Globus pallidus (tissue), 1 donor: ENCODE measurements at places on chromosomes 16 and 17.

DNA sequence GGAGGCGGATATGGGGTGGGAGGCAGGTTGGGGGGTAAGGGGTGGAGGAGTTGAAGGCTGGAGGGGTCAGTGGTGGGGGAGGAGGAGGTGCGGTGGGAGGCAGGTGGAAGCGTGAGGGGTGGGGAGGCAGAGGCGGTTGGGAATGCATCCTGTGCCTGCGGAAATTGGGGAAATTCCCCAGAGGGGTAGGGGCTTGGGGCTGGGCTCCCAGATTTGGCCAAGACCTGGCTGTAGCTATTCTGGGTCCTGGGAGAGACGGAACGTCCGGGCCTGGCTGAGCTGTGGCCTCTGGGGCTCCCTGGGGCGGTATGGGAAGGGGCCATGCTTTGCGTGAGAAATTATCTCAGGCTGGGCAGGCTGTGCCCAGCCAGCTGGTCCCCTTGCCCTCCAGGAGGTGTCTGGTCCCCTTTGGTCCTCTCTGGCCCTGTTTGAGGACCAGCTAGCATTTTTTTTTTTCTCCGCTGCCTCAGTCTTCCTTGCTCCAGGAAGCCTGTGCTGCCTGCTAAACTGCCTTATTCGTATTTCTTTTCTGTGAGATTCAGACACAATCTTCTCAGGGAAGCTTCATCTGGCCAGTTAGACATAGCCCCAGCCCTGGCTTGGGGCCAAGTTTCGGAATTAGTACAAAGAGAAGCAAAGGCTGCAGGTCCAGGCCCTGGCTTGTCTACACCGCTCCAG is 7.3 kb upstream of the TRPV2 start:
- DNase-seq: peak; percentile 64

- no peak for DNase-seq
These were observed 30.3 kb upstream of the ADORA2B start for GRCh38 chr17:15914400-15915170.

DNA sequence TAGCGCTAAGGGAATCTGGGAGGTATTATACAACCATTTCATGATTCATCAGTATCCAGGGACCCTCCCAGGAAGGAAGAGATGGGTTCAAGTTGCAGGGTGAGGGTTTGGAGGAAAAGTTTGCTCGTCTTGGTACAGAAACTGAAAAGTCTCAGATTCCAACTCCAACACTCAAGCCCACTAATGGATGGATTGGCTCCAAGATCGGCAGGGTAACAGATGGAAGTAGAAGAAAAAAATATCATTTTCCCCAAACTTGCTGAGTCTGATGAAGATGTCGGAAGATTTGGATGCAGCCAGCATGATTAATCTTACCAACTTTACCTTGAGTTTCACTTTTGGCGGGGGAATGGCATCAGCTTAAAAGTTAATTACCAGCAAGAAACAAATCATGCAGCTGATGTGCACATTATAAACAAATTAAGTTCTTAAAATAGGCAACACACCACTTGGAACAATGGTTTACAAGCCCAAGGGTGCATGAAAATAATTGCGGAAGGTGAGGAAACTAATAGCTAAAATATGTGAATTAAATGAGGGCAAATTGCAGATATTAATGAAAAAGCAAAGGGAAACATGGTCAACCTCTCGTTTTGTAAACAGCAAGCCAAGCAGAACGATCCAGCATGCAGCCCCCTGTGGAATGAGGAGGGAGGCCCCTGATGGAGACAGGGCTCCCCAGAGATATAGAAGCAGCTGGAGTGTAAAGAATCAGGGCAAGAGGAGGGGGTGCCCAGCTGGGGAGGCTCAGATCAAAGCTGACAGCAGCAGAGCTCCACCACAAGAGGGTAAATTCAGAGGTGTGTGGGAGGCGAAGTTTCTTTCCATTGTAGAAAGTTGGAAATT is 44.1 kb upstream of the GRIN2A start:
- DNase-seq: no peak

- no peak for DNase-seq
These were observed 101.2 kb downstream of the YPEL2 start for GRCh38 chr17:59432657-59433056.

GRCh38 chr16:66128371-66128770 is 238.1 kb upstream of the CDH5 start:
- DNase-seq: no peak

GRCh38 chr16:57032931-57033330 is 43.6 kb downstream of the NLRC5 start:
- no peak for DNase-seq

- DNase-seq: no peak
These were observed 16.4 kb upstream of the SLC16A11 start for GRCh38 chr17:7060165-7060891.

GRCh38 chr17:79892457-79893241 is 53.4 kb upstream of the CBX4 start:
- DNase-seq: no peak

DNA sequence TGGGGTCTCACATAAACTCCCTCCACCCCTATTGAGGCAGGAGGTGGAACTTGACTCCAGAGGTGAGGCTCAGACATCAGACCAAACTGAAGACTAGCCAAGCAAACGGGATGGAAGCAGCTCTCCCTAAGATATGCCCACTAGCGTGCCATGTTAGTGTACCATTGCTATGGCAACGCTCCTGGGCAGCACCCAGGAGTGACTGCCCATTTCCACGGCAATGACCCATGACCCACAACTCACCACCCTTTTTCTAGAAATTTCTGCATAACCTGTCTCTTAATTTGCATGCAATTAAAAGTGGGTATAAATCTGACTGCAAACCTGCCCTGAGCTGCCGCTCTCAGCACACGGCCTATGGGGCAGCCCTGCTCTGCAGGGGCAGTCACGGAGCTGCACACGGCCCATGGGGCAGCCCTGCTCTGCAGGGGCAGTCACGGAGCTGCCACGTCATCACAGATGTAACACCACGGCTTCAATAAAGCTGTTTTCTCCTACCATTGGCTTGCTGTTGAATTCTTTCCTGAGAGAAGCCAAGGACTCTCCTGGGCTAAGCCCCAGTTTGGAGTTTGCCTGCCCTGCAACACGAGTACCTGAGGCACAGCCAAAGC is 164.3 kb downstream of the RBFOX3 start:
- DNase-seq: no peak

GRCh38 chr16:86959091-86959651 is 358.0 kb downstream of the C16orf95 start:
- no peak for DNase-seq
